Nephron progenitor cell (in vitro differentiated cells): ENCODE measurements at places on chromosomes 13 and 19.

DNA sequence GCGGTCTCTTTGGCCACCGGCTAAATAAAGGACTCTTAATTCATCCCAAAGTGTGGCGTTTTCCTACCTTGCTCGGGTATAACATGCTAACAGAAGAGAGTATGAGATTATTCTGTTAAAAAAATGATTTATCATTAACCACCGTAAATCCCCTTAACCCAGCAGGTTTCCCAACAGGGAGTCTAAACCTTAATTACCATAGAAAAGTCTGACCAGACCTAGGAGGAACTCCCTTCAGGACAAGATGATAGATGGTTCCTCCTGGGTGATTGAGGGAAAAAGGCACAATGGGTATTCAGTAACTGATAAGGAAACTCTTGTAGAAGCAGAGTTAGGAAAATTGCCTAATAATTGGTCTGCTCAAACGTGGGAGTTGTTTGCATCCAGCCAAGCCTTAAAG lies 193.7 kb downstream of the ZNF737 start:
- no peak for DNase-seq

- DNase-seq = no peak
Measured at GRCh38 chr19:34269081-34269480, 14.7 kb downstream of the GARRE1 start.

- DNase-seq = no peak
Measured at GRCh38 chr13:95182570-95183265, 118.5 kb downstream of the ABCC4 start.

GRCh38 chr19:43446746-43447489 lies 18.5 kb downstream of the LYPD3 start:
- DNase-seq = peak; percentile 80

DNA sequence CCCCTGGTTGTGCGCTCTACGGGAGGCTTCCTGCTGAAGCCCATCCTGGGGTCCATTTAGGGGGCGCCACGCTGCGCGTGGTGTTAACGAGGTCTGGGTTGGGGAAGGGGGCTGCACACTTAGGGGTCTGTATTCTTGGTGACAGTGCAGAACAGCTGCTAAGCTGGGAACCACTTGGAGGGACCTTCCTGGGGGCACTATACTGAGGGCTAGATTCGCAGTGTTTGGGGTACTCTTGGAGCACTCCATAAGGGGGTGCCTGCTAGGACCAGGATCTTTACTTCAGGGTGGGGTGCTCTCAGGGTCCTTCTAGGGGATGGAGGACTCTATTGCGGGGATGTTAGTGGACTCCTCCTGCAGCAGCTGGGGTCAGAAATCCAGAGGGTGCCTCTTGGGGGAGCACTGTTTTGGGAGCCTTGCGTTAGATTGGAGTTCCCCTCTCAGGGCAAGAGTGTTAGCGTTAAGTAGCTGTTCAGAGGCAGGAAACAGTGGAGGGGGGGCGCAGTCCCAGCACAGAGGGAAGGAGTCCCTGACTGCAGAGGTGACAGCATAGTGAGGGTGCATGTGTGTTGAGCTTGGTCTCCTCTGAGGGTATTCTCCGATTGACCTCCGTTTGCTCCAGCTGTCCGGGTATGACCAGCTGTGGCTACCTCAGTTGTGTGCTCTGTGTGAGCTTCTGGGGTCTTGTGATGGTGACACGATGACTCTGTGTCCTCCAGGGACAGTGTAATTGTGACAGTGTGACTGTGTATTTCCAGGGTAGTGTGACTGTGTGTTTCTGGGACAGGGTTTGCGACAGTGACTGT lies 1.1 kb downstream of the PDE4A start:
- no peak for DNase-seq

DNA sequence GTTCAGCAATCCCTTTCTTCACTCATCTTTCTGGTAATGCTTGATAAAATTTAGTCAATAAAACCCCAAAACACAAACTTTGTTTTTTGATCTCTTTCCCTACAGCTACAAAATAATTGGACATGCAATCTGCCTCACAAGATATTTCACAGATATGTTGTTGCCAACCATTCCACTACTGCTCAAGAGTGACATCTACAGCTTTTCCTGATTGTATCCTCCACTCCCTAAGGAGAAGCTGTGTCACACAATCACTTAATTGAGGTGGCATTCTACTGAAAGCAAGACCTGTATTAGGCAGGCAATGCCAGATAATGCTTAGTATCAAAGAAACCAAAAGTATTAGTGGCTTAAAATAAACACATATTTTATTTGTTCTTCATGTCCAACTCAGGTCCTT lies 1646.2 kb upstream of the SPRY2 start:
- no peak for DNase-seq

- no peak for DNase-seq
Measured at GRCh38 chr19:49393881-49394280, 5.8 kb downstream of the KASH5 start.

- DNase-seq = no peak
Measured at GRCh38 chr13:26560456-26560855, 3.0 kb downstream of the WASF3 start.

- no peak for DNase-seq
Measured at GRCh38 chr13:30711375-30711774, 24.0 kb upstream of the ALOX5AP start.
